ENCODE measurements at places on chromosomes 12 and 14.
A peak's percentile ranks its signal among the peaks of the same experiment; 100 is the strongest.

DNA sequence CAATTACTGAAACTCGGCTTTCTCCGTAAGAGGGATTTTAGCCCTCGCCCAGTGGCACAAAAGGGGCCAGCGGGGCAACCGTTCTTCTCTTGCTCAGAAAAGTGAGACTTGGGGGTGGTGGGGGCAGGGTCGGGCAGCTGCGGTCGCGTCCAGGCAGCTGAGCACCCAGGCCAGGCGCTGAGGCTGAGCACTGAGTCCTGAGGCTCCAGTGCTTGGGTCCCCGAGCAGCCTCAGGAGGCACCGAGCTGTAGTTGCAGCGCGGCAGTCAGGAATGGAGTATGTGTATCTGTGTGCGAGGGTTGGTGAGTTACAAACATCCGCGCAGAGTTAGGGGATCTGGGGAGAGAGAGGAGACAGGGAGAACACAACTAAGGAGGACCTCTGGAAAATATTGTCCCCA, 4.1 kb upstream of the HOXC6 start:
- DNase-seq, result no peak

DNA sequence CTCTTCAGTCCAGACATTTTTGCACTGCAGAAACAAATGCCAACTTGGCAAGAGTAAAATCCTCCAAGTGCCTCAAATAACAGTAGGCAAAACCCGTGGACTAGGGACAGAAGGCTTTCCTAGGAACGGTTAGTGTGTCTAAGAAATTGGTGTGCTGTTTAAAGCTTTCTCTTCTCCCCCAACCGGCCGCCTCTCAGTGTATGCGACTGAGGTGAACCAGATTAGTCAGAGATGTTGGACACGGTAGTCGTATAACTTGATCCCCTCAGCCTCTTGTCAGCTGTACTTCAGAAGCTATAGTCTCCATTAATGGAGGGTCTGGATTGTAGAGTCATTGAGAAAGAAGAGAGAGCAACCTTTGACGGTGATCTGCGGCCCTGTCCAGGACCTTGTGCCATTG, 21.7 kb downstream of the PPFIBP1 start:
- DNase-seq, result no peak

DNA sequence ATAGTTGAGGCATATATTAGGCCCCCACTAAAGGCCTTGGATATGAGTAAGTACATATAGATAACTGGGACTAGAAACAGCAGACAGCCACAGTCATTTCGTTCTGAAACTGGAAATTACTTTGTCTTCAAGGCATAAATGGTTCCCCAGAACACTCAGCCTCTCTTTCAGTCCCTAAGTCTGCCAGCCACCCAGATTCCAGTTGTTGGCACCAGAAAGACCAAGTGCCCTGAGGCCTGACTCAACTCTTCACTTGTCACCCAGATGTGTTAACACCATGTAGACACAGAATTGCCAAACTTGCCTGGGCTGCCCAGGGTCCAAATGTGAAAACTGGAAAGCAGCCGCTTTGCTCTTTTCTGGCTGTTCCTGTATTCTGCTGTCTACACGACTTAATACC, 3.0 kb upstream of the LGALS3 start:
- no peak for DNase-seq

- DNase-seq, result peak; percentile 17
Measured at GRCh38 chr14:81990312-81990761, 456.7 kb upstream of the SEL1L start.

GRCh38 chr12:19130224-19131024, 891 bp downstream of the PLEKHA5 start:
- no peak for DNase-seq

- no peak for DNase-seq
Measured at GRCh38 chr12:42094277-42094676, 50.4 kb downstream of the GXYLT1 start.

GRCh38 chr14:51260225-51260624, 20.2 kb downstream of the TMX1 start:
- DNase-seq, result no peak

DNA sequence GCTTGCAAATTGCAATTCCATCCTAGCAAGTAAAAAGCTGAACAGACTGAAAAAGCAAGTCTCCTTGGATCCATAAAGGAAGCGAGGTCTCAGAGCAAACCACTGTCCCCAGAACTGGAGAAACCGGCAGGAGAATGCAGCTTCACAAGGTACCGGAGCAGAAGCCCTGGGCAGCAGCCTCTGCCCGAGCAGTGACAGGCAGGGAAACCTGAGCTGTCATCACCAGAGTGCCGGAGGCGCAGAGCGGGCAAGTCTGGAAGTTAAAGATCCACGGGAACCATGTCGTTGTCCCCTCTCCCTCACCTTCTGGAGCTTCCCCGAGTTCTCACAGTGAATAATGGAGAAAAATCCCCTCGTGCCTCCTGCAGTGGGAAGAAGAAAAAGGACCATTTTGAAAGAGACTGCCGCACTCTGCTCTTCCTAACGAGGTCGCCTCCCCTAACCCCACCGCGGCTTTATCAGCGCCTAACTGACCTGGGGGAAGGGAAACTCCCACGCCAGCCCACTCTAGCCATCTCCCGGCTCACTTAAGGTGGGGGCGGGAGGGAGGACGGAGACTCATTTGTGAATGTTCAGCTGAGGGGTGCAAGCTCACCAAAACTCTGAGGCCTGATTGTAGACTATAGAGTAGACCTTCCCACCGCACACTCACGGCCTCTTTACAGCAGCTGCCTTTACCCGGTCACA, 27.8 kb downstream of the FBXL14 start:
- no peak for DNase-seq

DNA sequence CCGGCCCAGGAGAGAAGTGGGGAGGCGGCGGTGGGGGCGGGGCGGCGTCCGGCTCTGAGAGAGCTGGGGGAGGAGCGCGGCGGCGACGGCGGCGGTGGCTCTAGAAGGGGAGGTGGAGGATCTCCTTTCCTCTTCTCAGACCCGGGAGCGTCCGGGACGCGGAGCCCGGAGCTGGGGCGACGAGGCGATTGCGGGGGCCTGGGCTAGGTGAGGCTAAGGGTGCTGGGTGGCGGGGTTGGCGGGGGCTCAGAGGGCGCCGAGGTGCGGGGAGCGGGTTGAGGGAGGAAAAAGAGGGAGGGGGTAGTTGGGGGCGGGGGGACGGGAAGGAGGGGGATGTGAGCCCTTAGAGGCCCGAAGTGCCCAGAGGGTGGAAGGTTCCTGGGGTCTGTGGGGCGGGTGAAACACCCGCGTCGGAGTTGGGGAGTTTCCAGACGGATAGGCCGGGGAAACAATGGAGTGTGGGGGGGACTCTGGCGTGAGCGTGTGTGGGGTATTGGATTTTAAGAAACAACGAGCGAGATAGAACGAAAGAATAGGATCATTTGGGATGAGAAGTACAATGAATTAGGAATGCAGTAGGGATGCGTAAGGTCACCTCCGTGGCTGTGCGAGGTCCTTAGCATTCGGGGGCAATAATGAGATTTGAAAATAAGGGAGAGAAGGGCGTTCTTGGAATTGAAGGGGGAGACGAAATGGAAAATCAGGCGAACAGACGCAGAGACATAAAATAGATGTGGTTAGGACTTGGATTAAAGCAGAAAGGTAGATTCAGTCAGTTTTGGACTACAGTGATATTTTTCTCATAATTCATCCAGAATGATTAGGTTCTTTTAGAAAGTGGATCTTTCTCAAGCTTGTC, at the start of gene SPATS2:
Gene SPATS2, plus strand, starts transcription at position 82 of the 859 bp plus-strand sequence. CDS start 93,551 bp downstream, outside the sequence.
- peak; percentile 32 for DNase-seq

DNA sequence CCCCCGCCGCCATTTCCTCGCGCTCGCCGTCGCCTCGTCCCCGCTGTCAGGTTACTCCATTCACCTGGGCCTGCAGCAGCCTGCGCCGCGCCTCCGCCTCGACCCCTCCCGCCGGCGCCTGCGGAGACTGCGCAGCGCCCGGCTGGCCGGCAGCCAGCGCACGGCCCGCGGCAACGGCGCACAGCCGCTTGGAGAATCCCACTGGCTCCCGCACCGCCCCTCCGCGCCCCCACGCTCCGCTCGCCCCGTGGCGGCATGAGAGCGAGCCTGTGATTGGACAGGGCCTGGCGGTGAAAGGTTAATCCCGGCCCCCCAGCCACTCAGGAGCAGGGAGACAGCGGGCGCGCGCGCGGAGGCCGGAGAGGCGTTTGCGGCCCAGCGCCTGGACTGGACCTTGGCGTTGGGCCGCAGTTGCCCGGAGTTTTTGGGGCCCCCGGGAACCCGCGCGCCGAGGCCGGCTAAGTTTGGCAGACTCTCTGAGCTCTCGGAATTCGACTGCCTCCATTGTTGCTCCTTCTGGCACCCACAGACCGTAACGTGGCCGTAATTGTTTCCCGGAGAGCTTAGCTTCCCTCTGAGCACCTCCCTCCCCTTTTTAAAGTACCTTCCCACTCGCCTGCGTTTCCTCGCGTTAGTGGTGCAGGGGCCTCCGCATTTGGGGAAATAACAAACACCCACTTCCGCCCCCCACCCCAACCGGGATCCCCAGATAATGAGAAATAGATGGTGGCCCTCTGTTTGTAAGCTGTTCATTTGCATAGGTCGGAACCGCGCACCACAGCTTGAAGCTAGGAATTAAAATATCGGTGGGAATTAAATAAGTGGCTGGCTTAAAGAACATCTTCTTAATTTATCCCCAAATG, at the start of gene DICER1:
Gene DICER1, minus strand, starts transcription at position 203 of the 863 bp plus-strand sequence. CDS start 24,071 bp downstream, outside the sequence.
- peak; percentile 95 for DNase-seq

- no peak for DNase-seq
Measured at GRCh38 chr12:49947593-49948226, 2.8 kb upstream of the AQP2 start.

- no peak for DNase-seq
Measured at GRCh38 chr14:68140076-68140741, 320.6 kb downstream of the RAD51B start.

DNA sequence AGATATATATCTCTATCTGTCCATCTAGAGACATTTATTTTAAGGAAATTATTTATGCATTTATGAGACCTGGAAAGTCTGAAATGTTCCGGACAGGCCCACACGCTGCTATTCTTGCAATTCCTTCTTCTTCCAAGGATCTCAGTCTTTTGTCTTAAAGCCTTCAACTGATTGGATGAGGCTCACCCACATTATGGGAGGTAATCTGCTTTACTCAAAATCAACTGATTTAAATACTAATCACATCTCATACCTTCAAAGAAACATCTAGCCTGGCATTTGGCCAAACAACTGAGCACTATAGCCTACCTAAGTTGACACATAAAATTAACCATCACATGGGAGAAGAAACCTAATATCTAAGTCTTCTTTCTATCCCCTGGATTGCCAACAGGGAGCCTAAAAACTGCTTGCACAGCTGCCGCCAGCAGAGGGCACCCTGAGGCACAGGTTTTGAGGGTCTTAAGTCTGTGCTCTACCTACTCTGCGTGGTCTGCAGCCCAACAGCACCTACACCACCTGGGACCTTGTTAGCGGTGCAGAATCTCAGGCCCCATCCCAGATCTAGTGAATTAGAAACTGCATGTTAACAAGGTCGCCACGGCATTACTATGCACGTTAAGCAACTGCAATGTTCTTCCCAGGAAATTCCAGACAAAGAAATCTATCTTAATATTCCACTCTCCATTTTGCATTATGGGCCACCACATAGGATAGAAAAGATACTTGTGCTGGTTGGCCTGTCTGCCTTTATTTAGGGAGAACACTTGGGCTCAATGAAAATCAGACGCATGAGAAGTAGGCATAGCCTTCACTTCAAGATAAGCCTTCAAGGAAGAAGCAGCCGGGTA, 249.7 kb downstream of the FOXG1 start:
- DNase-seq, result no peak

- DNase-seq, result no peak
Measured at GRCh38 chr14:50028458-50028857, 87.9 kb downstream of the VCPKMT start.

- no peak for DNase-seq
Measured at GRCh38 chr14:58027904-58028303, 124.1 kb downstream of the ARMH4 start.

- DNase-seq, result no peak
Measured at GRCh38 chr12:12445882-12446181, 89.0 kb downstream of the BORCS5 start.

- DNase-seq, result no peak
Measured at GRCh38 chr12:20272801-20273200, 95.5 kb upstream of the PDE3A start.

DNA sequence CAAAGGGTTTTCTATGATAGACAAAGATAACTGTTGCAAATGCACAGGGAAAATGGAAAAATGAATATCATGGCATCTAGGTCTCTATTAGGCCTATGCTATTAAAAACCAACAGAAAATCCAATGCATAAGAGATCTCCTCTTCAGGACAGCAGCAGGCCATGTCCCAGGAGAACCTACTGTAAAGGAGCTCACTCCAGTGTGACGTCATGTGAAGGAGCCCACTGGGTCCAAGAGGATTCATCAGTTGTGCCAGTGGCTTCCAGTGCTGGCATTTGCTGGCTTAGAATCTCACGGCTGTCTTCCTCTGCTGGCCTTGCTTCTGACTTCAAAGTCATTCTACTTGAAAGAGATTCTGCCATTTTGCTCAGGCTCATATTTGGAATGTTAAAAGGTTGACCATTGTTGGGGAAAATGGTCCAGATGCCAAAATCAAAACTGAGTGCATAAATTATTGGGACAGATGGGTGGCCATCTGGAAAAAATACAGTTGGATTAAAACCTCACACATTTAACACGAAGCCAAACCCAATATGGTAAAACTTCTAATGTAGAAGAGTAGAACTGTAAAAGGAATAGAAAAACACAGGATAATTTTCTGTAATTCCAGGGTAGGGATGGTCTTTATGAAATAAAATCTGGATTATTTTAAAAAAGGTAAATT, 75.4 kb upstream of the ARID2 start:
- no peak for DNase-seq

DNA sequence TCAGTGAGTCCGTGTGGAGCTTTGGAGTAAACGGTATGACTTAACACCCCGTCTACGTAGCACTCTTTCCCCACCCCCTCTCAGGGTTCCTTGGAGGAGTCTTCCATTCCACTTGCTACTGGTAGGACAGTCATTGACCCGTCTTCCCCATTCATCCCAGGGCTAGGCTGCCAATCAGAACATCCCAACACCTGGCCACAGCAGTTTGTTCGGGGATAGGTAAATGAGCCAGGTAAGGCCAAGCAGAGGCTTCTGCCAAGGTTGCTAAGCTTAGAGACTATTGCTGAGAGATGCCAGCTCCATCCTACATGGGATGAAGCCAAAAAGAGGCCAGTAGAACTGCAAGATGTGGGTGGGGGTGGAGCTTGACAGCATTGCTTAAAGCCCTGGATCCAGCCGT, 130.8 kb downstream of the BCL11B start:
- DNase-seq, result no peak

- no peak for DNase-seq
Measured at GRCh38 chr14:31508135-31508534, 20.3 kb upstream of the GPR33 start.

- no peak for DNase-seq
Measured at GRCh38 chr12:7321624-7322023, 17.8 kb downstream of the ACSM4 start.

GRCh38 chr14:99236386-99237138, 35.4 kb downstream of the BCL11B start:
- no peak for DNase-seq

DNA sequence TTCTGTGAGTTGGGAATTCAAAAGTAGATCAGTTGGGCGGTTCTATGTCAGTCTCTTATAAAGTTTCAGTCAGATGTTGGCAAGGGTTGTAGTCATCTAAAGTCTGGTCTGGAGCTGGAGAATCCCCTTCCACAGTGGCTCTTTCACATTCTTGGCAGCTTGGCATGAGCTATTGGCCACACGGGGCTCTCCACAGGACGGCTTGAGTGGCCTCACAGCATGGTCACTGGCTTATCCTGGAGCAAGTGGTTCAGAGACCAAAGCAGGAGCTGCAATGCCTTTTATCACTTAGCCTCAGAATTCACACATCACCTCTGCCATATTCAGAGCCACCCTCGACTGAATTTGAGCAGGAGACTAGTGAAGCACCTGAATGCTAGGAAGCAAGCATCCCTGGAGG, 7.1 kb upstream of the KICS2 start:
- no peak for DNase-seq

Measured in NCI-H774 (cell line).